ENCODE measurements at places on chromosomes 7 and 10.

GRCh38 chr7:133330085-133330484, 77.2 kb downstream of the EXOC4 start:
- no peak for DNase-seq

- no peak for DNase-seq
These were observed 152.4 kb upstream of the ADCY1 start for GRCh38 chr7:45421806-45422205.

GRCh38 chr10:10475812-10476211, 541.9 kb upstream of the CELF2 start:
- DNase-seq = no peak

- DNase-seq = no peak
These were observed 47.7 kb downstream of the SHOC2 start for GRCh38 chr10:110967009-110967630.

DNA sequence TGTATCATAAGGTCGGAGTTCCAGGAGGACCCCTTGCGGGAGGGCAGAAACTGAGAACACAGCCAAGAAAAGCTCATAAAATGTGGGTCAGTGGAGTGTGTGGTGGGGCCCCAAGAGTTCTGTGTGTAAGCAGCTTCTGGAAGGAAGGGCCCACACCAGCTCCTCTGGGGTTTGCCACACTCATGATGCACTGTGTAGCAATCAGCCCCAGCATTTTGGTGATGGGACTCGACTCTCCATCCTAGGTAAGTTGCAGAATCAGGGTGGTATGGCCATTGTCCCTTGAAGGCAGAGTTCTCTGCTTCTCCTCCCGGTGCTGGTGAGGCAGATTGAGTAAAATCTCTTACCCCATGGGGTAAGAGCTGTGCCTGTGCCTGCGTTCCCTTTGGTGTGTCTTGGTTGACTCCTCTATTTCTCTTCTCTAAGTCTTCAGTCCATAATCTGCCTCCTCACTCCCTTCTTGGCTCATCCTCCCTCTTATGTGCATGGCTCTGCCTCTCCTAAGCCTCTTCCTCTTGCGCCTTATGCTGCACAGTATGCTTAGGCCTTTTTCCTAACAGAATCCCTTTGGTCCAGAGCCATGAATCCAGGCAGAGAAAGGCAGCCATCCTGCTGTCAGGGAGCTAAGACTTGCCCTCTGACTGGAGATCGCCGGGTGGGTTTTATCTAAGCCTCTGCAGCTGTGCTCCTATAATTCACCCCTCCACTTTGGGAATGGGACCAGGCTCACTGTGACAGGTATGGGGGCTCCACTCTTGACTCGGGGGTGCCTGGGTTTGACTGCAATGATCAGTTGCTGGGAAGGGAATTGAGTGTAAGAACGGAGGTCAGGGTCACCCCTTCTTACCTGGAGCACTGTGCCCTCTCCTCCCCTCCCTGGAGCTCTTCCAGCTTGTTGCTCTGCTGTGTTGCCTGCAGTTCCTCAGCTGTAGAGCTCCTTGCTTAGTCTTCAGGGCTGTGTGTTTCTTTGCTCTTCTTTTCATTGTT, 17.8 kb downstream of the PRSS2 start:
- no peak for DNase-seq

DNA sequence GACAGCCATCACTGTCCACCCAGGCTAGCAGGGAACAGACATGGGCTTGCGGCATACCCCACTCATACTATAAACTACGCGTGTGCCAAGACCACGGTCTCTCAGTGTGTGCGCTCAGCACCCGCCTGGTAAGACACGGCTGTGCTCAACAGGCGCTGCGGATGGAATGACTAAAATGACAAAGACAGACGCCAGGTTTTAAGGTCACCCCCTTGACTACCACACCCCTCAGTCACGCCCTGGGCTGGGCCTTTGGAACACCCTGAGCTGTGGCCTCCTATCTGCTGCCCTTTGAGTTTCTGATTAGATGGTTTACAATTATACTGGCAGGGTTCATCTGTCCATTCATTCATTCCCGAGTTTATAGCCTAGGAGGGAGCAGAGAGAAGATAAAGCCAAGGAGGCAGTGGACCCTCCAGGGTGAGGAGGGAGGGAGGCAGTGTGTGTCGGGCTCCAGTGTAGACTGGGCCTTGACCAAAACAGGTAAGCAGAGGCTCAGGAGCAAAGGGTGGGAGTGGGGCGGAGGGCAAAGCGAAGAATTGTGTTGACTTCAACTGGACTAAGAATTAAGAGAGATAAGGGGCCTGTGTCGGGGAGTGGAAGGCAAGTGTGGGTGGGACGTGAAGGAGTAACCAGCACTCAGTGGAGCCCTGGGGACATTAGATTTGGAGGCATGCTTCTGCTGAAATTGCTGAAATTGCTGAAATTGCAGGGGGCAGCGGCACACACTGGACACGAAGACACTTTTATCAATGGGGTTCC, 35.0 kb downstream of the TNS3 start:
- DNase-seq = no peak

- no peak for DNase-seq
These were observed 326.3 kb upstream of the DGKB start for GRCh38 chr7:15228831-15229230.

GRCh38 chr7:128164061-128164954, 76.8 kb upstream of the LEP start:
- no peak for DNase-seq

- no peak for DNase-seq
These were observed 140.3 kb downstream of the FOXP2 start for GRCh38 chr7:114554781-114555537.

- DNase-seq = peak; percentile 75
These were observed at the start of gene STEAP2 for GRCh38 chr7:90211391-90212148. Gene STEAP2, plus strand, starts transcription at chr7:90211740. Its CDS starts 13,343 bp downstream, at chr7:90225083.

DNA sequence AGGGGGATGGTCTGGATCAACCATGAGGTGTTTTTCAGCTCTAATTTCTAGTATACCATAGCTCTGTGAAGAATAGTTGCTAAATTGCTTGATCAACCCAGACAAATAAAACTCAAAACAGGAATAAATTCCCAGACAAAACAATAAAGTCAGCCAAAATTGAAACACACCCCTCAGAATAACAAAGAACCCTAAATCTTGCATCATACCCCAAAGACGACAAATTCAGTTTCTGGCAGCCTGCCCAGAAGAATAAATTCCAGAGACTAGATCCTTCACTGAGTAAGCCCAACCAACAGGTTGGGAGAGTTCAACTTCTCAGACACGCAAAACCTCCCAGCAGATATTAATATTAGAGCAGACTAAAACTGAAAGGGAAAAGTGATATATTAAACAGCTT, 11.2 kb upstream of the SEM1 start:
- no peak for DNase-seq

GRCh38 chr10:43409385-43410109, 561 bp upstream of the HNRNPF start:
- peak; percentile 47 for DNase-seq

DNA sequence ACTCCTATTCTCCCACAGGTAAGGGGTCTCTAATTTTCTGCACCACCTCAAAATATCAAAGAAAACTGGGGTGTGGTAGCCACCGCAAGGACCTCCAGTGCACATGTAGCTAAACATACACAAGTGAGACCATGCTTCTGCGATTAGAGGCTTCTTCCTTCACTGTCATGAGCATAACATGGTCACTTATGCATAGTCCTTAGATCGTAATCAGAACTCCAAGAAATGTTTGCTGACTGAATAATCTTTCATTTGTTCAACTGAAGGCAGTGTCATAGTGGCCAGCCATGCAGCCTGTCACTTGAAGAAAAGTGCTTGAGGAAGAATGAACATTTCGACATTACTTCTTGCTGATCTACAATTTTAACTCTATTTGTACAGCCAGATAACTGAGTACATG, 14.6 kb downstream of the TWIST1 start:
- DNase-seq = no peak

DNA sequence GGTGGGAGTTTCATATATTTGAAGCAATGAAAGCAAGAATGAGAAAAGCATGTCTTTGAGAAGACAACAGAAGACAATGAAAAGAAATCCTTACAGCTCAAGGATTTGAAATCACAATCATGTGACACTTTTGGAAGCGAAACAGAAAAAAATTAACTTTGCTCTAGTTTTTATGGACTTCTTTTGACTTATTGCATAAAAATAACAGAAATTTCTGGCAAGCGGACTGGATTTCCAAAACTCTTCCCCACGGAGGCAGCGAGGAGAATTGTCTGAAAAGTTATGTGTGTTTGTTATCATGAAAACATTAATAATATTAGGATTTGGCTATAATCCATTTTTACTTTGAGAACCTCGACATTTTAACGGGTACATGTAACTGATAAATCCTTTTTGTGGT, 223.3 kb downstream of the LRMDA start:
- DNase-seq = no peak

DNA sequence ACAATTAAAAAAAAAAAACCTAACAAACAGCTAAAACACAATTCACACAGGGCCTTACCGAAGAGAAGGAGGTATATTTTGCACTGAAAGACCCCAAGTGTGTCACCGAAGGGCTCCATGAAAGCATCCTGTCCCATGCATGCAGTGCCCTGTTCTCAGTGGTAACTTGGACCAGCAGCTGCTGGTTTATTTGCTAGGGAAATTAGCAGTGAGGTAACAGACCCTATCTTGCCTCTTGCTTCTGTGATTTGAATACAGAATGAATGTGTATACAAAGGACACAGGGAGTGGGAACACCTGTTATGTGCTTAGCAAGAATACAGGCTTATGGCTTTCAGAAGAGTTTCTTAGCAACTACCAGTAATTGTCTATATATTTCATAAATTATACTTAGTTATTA, at the start of gene HEPACAM2:
TSS of gene HEPACAM2 (minus strand) at position 160 of the 400 bp plus-strand sequence.
- no peak for DNase-seq

DNA sequence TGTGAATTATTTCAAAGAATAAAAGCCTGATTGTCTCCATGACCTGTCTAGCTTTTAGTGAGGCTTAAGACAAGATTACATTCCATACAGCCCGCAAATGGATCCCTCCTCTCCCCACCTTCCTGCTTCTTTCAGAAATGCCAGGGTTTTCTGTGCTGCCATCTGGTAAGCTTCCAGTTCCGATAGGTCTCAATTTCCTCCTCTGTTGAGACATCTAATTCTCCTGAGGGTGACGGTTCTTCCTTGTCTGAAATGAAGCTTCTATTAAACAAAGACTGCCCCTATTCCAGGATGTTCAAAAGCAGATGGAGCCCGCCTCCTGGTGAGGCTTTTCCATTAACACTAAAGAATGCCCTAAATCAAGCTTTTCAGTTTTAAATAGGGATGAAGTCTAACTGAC, 295.6 kb downstream of the PTPRN2 start:
- DNase-seq = no peak

- no peak for DNase-seq
These were observed 51.6 kb downstream of the TFPI2 start for GRCh38 chr7:93838966-93839365.

DNA sequence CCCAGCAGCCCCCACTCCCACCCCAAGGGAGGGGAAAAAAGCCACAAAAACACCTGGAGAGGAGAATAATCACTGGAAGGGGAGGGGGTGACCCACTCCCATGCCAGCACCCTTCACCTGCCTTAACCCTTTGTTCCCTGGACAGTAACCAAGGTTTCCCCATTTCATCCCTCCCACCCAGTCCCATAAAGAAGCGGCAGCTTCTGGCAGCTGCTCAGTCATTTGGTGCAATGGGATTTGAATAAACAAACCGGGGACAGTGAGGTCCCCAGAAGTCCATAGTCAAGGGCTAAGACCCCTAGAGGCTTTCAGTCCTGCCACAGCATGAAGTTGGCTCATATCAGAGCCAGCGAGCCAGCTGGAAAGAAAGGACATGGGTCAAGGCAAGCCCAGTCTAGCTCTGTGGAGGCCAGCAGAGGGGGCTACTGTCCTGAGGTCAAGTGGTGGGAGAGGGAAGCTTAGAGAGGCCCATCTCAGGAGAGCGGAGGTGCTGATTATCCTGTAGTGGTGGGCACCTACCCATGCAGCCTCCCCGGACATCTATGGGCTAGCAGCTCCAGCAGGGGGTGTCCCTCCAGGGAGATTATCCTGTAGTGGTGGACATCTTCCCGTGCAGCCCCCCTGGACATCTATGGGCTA, 58.9 kb upstream of the LBX1 start:
- no peak for DNase-seq

- no peak for DNase-seq
These were observed 53.3 kb downstream of the FIGNL1 start for GRCh38 chr7:50396856-50397255.

DNA sequence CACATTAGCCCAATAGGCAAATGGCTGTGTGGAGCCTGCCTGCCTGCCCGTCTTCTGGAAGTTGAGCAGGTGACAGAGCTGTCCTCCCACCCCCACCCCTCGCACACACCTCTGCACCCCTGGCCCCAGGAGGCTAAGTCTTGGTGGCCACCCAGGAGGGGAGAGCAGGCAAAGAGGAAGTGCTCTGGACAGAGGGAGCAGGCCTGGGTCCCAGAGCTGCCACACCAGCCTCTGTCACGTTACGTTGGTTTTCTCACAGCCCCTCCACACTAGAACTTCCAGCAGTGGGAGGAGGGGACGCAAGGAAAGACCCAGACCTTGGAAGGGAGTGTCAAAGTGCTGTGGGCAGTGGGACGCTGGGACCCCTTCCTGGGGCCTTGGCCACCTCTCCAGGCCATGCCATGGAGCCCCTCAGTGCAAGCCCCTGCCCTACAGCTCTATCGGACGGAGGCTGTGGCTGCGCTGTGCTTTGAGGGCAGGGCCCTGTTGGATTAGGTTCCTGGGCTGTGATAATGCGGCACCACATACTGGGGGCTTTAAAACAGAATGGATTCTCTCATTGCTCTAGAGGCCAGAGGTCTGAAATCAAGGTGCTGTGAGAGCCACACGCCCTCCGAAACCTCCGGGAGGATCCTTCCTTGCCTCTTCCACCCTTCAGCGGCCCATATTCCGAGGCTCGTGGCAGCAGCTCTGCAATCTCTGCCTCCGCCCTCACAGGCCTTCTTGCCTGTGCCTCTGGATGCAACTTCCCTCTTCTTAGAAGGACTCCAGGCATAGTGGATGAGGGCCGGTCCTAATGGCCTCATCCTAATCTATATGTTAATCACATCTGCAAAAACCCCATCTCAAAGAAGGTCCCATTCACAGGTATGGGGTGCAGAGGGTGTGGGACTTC, 9.9 kb downstream of the PRKAG2 start:
- DNase-seq = no peak

DNA sequence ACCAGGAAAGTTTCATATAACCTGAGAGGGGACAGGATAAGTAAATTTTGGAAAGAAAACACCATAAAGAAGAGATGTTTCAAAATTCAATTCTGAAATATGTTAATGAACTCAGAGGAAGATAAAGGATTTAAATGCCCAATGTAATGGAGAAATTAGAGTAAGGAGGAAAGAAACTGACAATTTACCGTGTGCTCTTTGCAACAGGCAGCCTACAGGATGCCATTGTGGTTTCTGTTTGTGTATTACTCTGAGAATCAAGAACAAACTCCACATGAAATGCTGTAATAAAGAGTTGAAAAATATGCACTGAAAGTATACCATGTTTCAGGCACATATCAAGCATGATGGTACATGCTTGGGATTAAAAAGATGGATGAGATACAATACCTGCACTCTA, 44.8 kb upstream of the GLCCI1 start:
- no peak for DNase-seq

DNA sequence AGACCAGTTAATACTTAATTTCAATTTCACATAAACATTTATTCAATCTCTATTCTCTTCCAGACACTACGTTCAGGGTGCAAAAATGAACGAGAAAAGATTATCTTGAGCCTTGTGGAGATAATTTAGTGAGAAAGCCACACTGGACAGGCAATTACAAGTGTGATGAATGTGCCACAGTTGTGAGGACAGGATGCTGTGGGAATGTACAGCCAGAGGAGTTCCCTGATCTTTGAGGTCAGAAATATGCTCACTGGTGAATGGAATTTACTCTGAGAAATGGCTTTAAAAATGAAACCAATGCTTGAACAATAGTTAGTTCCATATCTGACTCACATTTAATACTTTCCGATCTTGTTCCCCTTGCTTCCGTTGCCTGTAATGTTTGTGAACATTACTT, 864.8 kb downstream of the GATA3 start:
- no peak for DNase-seq

- no peak for DNase-seq
These were observed 10.2 kb downstream of the RADIL start for GRCh38 chr7:4873071-4873944.

Measured in liver (tissue), 10 donors.